CD14-positive monocyte (primary cell): ENCODE measurements at places on chromosomes 7 and 10.

- DNase-seq, result no peak
Measured at GRCh38 chr7:132102942-132103341, 473.3 kb downstream of the PLXNA4 start.

DNA sequence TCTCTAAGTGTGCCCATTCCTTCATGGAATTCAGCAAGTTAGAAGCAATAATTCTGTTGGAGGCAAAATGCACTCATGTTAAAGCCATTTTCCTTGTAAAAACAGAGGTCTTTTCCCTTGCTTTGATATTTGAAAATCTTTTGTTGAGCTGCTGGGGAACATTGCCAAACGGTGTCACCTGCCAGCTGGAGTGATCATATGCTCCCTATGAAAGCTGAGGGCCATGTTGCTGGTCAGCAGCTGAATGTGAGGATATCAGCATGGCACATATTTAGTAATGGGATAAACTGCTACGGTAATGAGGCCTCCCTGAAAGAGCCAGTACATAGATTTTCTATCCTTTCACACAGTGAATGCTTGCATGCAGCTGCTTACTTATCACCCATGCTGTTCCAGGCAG lies 224.3 kb downstream of the THSD7A start:
- no peak for DNase-seq

DNA sequence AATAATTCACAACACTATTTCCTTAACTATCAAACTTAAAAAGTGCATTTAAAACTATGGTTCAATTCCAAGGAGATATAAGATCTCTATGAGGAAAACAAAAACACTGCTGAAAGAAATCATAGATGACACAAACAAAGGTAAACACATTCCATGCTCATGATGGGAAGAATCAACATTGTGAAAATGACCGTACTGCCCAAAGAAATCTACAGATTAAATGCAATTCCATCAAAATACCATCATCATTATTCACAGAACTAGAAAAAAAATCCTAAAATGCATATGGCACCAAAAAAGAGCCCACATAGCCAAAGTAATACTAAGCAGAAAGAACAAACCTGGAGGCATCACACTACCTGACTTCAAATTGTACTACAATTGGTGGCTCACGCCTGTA lies 159.9 kb upstream of the EEPD1 start:
- DNase-seq, result no peak

GRCh38 chr10:119687192-119688032 lies 36.2 kb downstream of the BAG3 start:
- DNase-seq, result no peak

DNA sequence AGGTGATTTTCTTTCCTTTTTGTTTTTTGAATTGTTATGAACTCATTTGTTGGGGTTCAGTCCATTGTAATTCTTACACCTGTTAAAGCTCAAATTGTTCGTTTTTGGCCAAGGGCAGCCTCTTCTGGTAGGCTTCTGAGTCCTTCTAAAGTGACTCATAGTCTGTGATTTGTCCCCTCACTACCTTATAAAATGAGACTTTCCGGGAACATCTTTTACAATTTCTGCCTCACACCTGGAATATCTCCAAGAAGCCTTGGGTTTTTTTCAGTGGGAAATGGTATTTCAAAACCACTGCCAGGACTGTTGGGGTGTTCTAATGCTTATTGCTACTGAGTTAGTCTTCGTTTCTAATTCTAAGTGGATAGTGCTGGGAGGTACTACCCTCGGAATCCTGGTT lies 56.7 kb downstream of the BMPR1A start:
- DNase-seq, result no peak

GRCh38 chr7:129005186-129005585 lies 49.7 kb downstream of the TNPO3 start:
- DNase-seq, result no peak

DNA sequence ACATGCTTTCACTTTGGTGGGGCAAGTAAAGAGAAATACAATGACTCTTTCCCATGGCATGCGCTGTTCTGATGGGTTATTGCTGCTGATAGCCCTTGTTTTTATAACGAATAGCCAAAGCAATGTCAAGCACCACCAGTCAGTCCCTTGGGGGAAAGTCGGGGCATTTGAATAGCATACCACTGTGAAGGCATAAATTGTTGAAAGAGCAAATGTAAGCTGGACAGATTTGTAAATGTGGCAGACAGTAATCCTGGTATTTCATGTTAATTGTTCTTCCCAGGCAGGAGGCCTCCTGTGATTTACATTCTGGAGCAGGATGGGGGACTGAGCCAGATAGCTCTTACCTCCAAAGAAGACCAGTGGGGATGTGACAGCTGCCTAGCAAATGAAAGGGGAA lies 293.3 kb downstream of the ADRA2A start:
- no peak for DNase-seq
